Stimulated activated CD8-positive, alpha-beta memory T cell treated with anti-CD3 and anti-CD28 coated beads, Interleukin-15, amount 100 ng/mL, for 1 hour (primary cell): ENCODE measurements at places on chromosomes 16 and 17.

DNA sequence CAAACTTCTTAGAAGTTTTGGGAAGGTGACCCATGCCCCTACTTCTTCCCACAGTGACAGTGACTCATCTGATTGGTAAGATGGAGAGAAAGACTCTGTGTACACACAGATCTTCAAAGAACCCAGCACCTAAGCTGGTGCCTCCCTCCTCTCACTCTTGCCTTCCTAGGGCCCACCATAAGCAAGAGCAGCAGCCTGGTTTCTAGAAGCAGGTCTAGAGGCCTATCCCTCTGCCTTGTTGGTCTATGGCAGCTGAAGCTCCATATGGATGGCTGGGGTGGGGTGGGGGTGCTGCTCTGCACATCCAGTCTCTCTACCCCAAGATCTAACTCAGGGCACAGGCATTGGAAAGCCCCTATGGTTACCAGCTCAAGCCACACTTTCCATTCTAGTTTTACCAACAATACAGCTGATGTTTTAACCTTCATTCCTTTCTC, 47.5 kb downstream of the STAT3 start:
- no peak for DNase-seq

- DNase-seq: no peak
Measured at GRCh38 chr17:1787301-1787902, 25.5 kb downstream of the SERPINF1 start.

DNA sequence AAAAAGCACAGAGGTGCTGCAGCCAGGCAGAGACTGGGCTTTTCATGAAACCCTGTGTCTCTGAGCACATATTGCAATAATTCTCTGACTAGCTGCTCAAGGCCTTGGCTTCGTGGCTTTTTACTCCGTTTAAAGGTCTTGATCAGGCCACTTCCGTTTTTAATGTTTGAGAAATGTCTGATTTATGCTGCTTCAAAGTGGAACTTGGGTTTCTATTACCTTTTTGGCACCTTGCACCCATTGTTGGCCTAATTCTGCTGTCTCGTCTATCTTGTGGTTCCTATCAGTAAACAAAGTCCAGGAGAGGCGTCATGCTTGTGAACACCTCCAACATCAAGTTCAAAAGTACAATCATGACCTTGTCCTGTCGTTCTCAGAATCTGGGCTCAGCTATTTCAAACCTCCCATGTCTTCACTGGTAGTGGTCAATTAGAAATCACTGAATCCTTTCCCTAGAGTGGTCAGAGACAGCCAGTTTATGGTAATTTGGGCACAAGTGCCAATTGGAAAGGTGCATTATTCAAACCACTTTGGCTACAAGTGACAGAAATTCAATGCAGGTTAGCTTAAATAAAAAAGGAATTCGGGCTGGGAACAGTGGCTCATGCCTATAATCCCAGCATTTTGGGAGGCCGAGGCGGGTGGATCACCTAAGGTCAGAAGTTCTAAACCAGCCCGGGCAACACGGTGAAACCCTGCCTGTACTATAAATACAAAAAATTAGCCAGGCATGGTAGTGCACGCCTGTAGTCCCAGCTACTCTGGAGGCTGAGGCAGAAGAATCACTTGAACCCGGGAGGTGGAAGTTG, 33.3 kb upstream of the METTL9 start:
- DNase-seq: no peak

GRCh38 chr16:88867581-88868246, 1.3 kb upstream of the PABPN1L start:
- DNase-seq: no peak

DNA sequence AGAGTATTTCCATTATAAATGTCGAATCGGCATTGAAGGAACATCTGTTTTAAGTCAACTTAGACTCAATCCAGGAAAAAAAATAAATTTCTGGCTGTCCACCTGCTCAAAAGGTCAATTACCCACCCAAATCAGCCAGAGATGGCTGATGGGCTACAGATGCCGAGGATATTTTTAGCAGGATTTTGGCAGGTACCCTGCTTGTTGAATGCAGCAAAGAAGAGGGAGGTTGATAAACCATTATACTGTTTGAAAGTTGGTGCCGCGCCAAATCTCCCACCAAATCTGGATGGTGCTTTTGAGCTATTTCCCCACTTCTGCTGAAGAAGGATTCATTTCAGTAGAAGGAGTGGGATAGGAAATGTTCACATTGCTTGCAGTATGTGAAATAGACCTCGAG, 537.7 kb downstream of the MAF start:
- no peak for DNase-seq

DNA sequence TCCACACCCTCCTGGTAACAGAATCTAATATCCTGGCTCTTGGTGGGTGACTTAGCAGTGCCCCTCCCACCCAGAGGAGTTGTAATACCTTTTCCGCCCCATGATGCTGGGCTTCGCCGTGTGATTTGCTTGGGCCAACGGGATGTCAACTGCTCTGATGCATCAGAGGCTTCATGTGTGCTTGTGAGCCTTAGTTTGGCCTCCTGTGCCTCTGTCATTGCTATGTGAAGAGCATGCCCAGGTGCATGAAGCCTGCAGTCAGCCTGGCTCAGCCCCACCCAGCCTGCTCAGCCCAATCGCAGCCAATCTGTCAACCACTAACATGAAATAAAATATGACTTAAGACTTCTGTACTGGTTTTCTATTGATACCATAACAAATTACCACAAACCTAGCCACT, 201.2 kb upstream of the RPL38 start:
- DNase-seq: no peak

DNA sequence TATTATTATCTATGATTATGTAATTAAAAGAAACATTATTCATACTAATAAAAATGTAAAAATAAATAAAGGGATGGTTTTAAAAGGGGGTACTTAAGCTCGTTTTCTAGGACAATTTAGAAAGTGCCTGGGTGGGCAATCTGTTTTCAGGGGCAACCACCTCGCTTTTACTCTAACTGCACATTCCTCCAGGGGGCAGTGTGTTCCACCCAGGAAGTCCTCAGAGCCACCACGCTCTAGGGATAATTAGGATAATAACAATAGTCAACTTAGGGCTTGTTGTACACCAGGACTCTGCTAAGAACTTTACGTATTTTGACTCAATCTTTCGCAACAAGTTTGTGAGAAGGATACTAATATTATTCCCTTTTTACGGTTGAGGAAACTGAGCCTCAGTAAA, 396.7 kb upstream of the MAF start:
- DNase-seq: no peak

GRCh38 chr16:9297437-9298113, 206.1 kb downstream of the HAPSTR1 start:
- DNase-seq: no peak

DNA sequence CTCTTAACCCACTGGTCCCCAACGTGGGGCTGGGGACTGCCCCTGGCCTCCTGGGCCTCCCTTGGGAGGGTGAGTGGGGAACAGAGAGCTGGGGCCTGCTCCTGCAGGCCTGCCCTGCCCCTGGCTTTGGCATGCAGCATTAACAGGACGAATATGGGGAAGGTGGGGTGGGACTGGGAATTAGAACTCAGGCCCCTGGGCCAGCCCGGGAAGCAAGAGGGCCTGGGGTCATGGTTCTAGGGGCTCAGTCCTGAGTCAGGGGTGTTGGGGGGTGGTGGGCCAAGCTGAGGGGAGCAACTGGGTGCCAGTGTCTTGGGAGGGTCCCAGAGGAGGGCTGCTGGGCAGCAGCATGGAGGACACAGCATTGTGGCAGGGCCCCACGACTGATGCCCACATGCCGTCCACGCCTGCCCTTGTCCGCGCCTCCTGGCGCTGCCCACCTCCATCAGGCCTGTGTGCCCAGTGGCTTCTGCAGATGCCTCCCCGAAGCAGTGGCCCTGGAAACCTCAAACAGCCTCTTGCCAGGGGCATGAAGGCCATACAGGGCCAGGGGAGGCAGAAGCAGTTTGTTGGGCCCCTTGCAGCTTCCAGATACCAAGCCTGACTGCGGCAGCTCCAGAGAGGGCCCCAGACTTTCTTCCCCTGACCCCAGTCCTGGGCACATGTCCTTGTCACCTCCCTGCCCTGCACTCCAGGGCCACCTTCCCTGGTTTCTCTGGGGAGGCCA, 4.8 kb downstream of the MAP2K3 start:
- no peak for DNase-seq

DNA sequence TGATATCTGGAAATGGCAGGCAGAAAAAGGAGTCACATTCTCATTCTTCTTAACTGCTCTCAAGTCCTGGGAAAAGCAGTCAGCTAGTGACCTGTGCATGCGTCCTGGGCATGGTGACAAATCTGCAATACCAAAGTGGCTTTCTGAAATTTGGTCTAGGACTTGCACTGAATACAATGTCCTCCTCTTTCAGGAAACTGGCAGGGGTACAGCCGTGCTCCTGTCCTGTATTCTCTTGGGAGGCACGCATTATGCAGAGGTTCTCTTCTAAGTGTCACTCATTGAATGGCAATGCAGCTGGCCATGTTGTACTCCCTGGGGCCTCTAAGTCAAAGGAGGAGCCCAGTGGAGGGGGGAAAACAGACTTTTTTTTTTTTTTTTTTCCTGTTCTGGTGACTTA, 10.6 kb downstream of the PHF12 start:
- no peak for DNase-seq

- DNase-seq: no peak
Measured at GRCh38 chr17:14341866-14342265, 41.0 kb downstream of the HS3ST3B1 start.

DNA sequence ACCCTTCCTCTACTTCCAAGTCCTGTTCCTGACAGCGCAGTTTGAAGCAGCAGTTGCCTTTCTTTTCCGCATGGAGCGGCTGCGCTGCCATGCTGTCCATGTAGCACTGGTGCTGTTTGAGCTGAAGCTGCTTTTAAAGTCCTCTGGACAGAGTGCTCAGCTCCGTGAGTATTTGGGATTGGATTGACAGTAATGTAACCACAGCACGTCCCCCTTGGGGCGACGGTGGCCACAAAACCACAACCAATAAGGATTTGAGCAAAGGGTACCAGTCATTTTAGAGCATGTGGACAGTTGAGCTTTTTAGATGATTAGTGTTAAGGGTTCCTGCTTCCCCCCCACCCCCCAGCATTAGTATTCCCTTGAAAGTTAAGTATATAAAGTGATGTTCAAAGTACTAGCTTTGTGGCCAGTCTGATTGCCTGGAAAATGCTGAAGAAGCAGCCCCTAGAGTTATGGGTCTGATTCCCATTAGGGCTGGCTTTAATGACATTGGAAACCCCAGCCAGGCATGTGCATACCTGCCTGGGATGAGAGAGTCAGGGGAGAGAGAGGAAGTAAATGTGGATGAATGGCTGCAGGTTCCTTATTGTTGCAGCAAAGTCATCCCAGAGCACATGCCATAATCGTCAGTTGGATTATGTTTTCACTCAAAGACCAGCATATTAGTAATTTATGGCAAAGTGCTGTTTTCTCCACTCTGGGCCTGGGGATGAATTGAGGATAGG, 31.6 kb upstream of the SLC12A3 start:
- DNase-seq: no peak

DNA sequence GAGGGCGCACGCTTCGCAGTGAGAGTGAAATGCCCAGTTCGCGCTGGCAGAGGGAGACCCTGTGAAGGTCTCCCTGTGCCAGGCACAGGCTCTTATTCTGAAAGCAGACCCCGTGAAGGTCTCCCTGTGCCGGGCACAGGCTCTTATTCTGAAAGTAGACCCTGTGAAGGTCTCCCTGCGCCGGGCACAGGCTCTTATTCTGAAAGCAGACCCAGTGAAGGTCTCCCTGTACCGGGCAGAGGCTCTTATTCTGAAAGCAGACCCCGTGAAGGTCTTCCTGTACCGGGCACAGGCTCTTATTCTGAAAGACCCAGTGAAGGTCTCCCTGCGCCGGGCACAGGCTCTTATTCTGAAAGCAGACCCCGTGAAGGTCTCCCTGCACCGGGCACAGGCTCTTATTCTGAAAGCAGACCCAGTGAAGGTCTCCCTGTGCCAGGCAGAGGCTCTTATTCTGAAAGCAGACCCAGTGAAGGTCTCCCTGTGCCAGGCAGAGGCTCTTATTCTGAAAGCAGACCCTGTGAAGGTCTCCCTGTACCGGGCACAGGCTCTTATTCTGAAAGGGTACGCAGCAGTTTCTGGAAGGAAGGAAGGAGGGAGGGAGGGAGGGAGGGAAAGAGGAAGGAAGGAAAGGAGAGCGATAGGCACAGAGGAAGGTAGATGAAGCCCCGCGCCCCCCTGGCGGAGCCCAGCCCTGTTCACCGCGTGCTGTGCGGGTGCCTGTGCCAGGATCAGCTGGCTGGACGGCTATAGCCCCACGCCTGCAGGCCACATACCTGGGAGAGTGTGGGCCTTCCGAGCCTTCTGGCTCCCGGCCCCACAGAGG, 55.3 kb downstream of the WDR45B start:
- DNase-seq: no peak

DNA sequence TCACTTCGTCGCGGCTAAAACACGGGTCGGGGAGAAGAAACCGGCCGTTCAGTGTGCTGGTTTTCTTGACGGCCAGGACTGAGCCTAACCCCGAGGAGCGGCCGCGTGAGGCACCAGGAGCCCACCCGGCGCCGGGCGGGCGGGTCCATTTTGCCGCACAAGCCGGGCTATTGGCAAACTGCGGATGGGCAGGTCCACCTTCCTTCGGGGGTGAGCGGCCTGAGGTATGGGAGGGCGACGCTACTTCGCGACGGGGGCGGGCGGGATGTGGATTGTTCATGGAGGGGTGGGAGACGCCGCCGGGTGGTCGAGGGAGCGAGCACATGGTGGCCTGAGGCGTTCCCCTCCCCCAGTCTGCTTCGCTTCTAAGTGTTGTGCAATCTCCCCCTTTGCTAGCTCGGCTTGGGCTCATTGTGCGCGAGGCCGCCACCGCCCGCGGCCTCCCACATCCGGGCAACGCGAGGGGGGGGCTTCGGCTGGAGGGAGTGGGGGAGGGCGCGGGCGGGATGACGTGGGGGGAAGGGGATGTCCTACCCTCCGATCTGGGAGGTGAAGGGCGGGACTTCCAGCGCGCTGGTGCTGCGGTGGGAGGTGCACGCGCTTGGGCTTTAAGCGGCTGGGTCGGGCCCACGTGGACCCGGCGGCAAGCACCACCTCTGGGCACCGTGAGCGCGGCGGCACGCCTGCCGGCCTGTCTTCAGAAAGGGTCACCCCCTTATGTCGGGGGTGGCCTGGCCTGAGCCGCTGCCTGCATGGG, 5.9 kb upstream of the CD68 start:
- DNase-seq: peak; percentile 82
